ENCODE measurements at places on chromosomes 4 and X. TPM values are rescaled to one million over a fixed set of nuclear protein-coding genes. Genes with fewer than 3 reads are reported as not detected.

Gene FRMD7
- 0.12 TPM for total RNA-seq

Gene IL13RA2
- total RNA-seq, result not detected

Gene PNMA6A
- 2.5 TPM for total RNA-seq

Gene NEUROG2
- not detected for total RNA-seq

Gene STARD8
- total RNA-seq, result 7.1 TPM

Gene MGAT4D
- not detected for total RNA-seq

Gene NOX1
- not detected for total RNA-seq

Gene RADX
- total RNA-seq, result 1.4 TPM

Gene TSPAN7
- 16.2 TPM for total RNA-seq

Gene HAND2
- total RNA-seq, result 158 TPM

Gene WDR19
- total RNA-seq, result 11.6 TPM

Gene GLRA3
- total RNA-seq, result not detected

Gene HPGD
- total RNA-seq, result 0.56 TPM

Gene TTC29
- not detected for total RNA-seq

Gene TCEAL2
- total RNA-seq, result 3.4 TPM

Gene TCP11X2
- total RNA-seq, result not detected

Gene SPANXN5
- total RNA-seq, result not detected

Gene ZNF630
- total RNA-seq, result 2.2 TPM

Gene HSFX4
- not detected for total RNA-seq

Gene GASK1B
- 66.1 TPM for total RNA-seq

Gene GLOD5
- not detected for total RNA-seq

Gene ABCB7
- total RNA-seq, result 32.8 TPM

Gene SULT1B1
- total RNA-seq, result 0.79 TPM

Gene RHOXF1
- not detected for total RNA-seq

Gene SNX25
- total RNA-seq, result 11.1 TPM

Gene SPARCL1
- 183 TPM for total RNA-seq

Gene WNK3
- total RNA-seq, result 0.49 TPM

Gene USP51
- total RNA-seq, result 3.4 TPM

Gene MAPK10
- 2.7 TPM for total RNA-seq

Gene IL2RG
- total RNA-seq, result 2.1 TPM

Gene CT45A2
- not detected for total RNA-seq

Gene NAA11
- not detected for total RNA-seq

Gene SHROOM3
- 13.4 TPM for total RNA-seq

Gene PF4V1
- not detected for total RNA-seq

Gene GPR173
- 1.2 TPM for total RNA-seq

Gene HEPH
- 23.8 TPM for total RNA-seq

Gene UTP3
- total RNA-seq, result 17.4 TPM

Gene ZXDB
- total RNA-seq, result 7.1 TPM

Gene RGN
- 13.0 TPM for total RNA-seq

Gene ARHGAP36
- not detected for total RNA-seq

Gene CCNQ
- total RNA-seq, result 23.1 TPM

Gene PPARGC1A
- 103 TPM for total RNA-seq

Gene AMER1
- total RNA-seq, result 5.6 TPM

Gene GAGE12H
- total RNA-seq, result not detected

Gene ENAM
- total RNA-seq, result 9.4 TPM

Gene SPACA5
- not detected for total RNA-seq

Gene PRAF2
- total RNA-seq, result 9.8 TPM

Gene CORIN
- total RNA-seq, result 50.2 TPM

Gene CSAG3
- total RNA-seq, result not detected

Gene ERAS
- not detected for total RNA-seq

Gene REELD1
- total RNA-seq, result 0.19 TPM

Gene ASB11
- 63.2 TPM for total RNA-seq

Gene LAMP2
- 79.8 TPM for total RNA-seq

Gene PCDH18
- total RNA-seq, result 7.9 TPM

Gene PDE6B
- total RNA-seq, result 3.6 TPM

Gene SMIM31
- not detected for total RNA-seq

Gene UBE2D3
- total RNA-seq, result 246 TPM

Gene FAT4
- total RNA-seq, result 5.3 TPM

Gene GPR101
- total RNA-seq, result not detected

Gene SPP1
- total RNA-seq, result 11.4 TPM
